ENCODE measurements at places on chromosomes 3 and 15.

- DNase-seq = no peak
Observed at GRCh38 chr3:98972720-98973119, 71.2 kb upstream of the DCBLD2 start.

DNA sequence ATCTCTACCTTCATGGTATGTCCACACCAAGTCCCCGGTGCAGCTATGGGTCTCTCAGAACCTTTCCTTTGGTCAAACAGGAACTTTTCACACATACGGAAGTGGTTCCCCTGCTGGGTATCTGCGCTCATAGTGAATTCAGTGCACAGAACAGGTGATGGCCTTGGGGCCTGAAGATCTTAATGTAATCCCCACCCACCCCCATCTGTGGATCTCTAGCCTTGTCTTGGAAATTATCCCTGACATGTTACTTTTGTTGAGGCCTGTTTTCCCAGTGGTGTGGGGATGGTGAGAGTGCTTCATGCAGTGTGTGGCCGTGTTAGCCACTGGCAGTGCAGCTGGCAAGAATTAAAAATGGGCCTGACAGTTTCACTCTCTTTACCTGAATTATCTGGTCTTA, 71.9 kb upstream of the MYZAP start:
- no peak for DNase-seq

GRCh38 chr3:101778385-101779046, 495 bp upstream of the NXPE3 start:
- DNase-seq = no peak

GRCh38 chr15:38509152-38509551, 55.2 kb downstream of the FAM98B start:
- DNase-seq = no peak

DNA sequence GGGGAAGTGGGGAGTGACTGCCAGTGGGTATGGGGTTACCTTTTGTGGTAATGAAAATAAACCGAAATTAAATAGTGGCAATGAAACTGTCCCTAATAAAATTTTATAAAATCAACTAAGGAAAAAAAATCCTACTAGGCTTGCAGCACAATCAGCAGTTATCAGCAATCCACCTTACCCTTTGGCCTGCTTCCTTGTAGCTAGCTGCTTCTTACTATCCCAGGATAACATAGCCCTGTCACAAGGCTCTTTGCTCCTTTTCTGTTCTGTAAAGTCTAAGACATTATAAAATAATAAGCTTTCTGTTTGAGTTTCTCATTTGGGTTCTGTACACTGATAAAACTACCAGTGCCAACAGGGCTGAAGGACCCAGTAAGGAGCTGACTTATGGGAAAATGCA, 23.0 kb upstream of the CTXND1 start:
- DNase-seq = no peak

- no peak for DNase-seq
Observed at GRCh38 chr3:49609815-49610214, 55.5 kb downstream of the BSN start.

- DNase-seq = no peak
Observed at GRCh38 chr3:153960458-153961074, 160.6 kb upstream of the ARHGEF26 start.
